ENCODE measurements at places on chromosomes 13 and 19. TPM values are rescaled to one million over a fixed set of nuclear protein-coding genes. Genes with fewer than 3 reads are reported as not detected.

Gene IQCN
- polyA plus RNA-seq: 0.88 TPM

Gene DNM2
- polyA plus RNA-seq: 87.9 TPM

Gene CCDC70
- polyA plus RNA-seq: not detected

Gene RNF113B
- polyA plus RNA-seq: not detected

Gene INAFM1
- 5.6 TPM for polyA plus RNA-seq

Gene ZNF121
- polyA plus RNA-seq: 10.6 TPM

Gene SHISA7
- not detected for polyA plus RNA-seq

Gene PRRG2
- 10.1 TPM for polyA plus RNA-seq

Gene KLK14
- polyA plus RNA-seq: 0.09 TPM

Gene CGB1
- polyA plus RNA-seq: not detected

Gene CLEC17A
- polyA plus RNA-seq: 0.08 TPM

Gene KCNRG
- 0.79 TPM for polyA plus RNA-seq

Measured in esophagus (tissue), 2 donors.